ENCODE measurements at places on chromosomes 5 and 9.

GRCh38 chr5:143248391-143248790 lies 155.1 kb downstream of the NR3C1 start:
- DNase-seq = no peak

DNA sequence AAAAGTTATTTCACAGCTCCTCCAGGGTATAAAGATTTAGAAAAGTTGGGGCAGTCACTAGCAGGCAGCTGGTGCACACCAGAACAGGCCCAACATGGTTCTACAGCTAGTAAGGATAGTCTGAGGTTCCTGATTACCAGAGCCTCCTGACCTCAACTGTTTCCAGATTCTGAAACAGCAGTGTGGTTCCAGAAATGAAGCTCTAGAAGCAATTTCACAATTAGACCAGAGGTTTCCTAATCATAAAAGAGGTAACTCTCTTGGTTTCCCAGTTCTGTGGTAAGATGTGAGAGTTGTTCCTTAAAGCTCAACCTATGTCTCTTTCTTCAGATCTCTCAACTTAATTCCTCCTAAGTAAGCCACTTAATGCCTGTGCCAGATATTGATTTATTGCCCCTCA lies 11.9 kb downstream of the AGTPBP1 start:
- no peak for DNase-seq

DNA sequence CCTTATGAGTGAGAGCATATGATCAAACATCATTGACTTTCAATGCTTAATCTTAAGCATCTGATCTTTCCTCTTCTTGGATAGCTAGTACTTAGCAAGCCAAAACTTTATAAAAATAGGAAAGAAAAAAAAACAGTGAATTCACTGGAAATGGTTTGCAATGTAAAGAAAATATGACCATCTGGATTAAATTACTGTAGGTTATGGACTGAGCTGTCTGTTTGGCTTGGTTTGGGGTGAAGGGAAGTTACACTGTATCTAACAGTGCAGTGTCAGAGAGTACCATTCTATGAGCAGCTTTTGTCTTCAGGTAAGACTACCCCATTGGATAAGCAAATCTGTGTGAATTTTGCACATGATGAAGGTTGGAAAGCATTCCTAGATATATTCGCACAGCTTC lies 151.4 kb downstream of the TLE1 start:
- DNase-seq = no peak

DNA sequence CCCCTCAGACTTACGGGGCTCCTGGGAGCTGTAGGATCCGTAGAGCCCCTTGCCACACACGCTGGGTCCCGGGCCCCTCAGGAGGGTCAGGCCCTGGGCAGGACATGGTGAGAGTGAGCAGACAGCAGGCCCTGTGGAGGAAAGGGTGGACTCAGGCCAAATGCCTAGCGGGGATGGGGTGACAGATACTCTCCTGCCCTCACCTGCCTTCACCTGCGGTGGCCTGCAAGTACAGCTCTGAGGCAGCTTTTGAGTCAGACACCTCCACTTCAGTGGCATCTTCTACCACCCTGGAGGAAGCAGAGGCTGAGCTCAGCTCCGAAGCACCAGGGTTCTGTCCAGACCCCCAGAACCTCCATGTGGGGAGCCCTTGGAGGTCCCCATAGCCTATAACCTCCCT lies 26.2 kb downstream of the SLC35A4 start:
- DNase-seq = no peak

DNA sequence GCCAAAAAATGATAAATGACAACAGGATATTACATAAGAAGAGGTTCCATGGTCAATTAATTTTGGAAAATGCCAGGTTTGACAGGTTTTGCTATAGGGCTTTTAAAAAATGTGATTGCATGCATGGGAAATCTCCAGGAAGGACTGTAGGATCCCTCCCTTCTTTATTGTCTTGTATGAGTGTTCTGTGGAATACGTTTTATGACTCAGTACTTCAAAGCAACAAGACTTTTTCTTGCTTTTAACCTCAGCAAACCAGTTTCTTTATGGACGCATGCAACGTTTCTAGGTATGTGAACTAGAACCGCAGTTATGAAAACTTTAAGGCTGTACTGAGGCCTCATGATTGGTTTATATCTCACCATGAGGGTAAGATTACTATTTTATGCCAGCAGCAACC lies 76.6 kb upstream of the NTRK2 start:
- no peak for DNase-seq

DNA sequence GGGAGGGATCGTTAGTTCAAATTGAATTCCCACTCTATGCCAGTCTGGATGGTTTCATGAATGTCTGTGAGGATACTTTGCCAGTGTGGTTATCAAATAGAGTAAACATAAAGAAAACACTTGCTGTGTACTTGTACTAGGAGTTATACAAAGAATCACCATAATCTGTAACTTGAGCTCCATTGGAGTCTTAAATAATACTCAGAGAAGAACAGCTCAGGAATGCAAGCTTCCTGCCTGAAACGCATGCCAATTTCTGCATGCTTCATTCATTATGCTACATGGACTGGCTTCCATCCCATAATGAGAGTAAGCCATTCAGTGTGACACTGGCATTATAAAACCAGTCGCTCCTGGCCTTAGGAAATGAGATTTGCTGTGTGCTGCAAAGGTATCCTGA lies 351.4 kb downstream of the SEMA5A start:
- no peak for DNase-seq

- DNase-seq = no peak
These were observed 153.1 kb upstream of the OTULINL start for GRCh38 chr5:14428302-14429081.

- no peak for DNase-seq
These were observed 131.1 kb upstream of the TUT7 start for GRCh38 chr9:86485359-86485758.

GRCh38 chr5:9596171-9596780 lies 33.9 kb downstream of the TAS2R1 start:
- DNase-seq = no peak

- DNase-seq = no peak
These were observed 285.7 kb downstream of the DNAH5 start for GRCh38 chr5:13658761-13659160.

- no peak for DNase-seq
These were observed 8.7 kb upstream of the SSBP2 start for GRCh38 chr5:81759632-81760005.

DNA sequence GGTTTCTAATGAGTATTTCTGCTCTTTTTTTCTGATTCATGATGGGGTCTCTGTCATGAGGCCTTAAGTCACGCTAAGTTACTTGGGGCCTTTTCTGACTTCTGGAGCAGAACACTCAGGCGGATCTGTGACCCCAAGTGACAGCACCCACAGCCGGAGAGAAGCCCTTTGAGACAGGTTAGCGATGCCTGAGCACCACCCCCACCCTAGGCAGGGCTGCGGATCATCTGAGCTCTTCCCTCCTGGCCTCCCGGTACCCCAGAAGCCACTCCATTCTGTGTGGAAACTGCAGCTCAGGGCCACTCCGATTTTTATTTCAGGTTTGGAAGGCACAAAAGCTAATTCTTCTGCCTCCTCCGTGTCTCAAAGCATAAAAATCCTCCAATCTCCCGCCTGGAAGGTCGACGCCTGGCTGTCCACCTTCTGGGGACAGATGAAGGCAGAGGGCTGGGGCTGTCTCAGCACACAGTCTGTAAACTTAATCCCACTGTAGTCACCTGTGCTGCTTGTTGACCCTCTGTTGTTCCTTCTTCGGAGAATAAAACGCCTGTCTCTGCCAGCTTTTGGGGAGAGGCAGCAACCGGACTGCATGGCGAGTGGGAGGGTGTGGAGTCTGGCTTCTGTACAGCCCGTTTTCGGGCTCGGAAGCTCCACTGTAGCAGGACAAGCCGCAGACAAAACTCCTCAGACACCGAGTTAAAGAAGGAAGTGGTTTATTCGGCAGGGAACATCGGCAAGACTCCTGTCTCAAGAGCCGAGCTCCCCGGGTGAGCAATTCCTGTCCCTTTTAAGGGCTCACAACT lies 88.8 kb downstream of the SPRY4 start:
- DNase-seq = no peak

- DNase-seq = no peak
These were observed 578.0 kb downstream of the EFNA5 start for GRCh38 chr5:107092695-107093094.

DNA sequence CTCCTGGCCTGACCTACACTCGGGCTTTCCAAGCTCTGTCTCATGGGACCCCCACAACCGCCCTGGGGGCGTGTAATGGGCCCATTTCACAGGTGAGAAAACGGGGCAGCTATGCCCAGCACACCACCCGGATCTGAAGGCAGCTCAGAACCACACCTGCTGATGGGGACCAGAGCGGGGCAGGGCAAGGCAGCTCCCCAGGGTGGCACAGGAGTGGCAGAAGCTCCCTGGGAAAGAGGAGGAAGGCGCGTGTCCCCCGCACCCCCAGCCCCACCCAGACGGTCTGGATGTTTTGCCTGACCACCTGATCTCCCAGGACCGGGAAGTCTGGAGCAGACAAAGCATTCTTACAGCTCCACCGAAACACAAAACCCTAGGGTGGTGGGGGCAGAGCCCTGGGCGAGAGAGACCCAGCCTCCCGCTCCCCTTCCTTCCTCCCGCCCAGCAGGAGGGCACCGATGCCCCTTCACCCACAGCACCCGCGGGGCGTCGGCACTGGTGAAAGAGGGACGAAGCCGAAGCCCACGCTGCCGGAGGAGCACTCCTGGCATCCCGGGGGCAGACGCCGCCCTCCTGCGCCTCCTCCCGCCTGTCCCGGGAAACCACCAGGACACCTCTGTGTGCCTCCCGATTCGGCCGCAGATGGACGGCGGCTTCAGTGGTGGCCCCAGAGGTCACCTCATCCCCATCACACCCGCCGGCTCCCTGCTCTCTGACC lies 14.5 kb downstream of the NOTCH1 start:
- no peak for DNase-seq

- no peak for DNase-seq
These were observed 58.4 kb upstream of the FBXL7 start for GRCh38 chr5:15441433-15442192.

- no peak for DNase-seq
These were observed 91.7 kb downstream of the MACROH2A1 start for GRCh38 chr5:135307143-135307903.

GRCh38 chr9:77980622-77981021 lies 51.0 kb downstream of the GNAQ start:
- DNase-seq = no peak

DNA sequence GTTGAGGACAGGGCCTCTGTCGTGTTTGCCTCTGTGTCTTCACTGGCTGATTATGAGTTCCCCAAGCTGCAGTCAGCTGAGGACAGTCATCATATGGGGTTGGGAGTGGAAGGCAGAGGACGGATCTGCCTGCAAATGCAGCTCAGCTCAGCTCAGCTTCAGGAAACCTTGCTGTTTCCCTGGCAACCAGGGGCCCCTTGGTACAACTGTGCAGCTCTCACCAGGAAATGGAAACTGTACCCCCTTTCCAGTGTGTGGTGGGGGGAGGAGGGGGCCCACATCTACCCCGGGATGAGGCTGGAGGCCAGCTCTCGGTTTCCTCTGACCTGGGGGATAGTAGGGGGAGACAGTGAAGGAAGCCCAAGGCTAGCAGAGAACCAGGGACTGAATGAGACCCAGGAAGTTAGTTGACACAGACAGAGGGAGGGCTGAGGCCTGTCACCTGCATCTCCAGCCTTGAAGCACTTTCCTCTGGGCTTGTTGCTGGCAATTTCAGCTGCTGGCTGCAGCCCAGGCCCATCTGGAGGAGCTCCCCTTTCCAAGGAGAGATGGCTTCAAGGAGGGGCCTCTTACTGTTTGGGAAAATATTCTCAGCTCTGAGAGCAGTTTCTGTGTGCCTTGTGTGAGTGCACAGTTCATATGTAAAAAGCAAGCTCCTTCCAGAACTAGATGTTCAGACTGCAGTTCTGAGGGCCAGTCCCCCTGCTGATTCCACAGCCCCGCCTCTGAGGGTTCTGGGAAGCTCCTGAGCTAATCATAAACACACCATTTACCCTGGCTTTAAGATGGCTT lies 6.9 kb downstream of the ANXA6 start:
- DNase-seq = no peak

- no peak for DNase-seq
These were observed 185.9 kb downstream of the SYK start for GRCh38 chr9:90987566-90987965.

- DNase-seq = no peak
These were observed 1300.1 kb upstream of the DMAC1 start for GRCh38 chr9:9099646-9100045.

GRCh38 chr9:137924169-137924568 lies 46.6 kb downstream of the CACNA1B start:
- no peak for DNase-seq

Measured in RWPE2 (cell line).